NCI-H1436 (cell line): ENCODE measurements at places on chromosomes 6 and 20.

DNA sequence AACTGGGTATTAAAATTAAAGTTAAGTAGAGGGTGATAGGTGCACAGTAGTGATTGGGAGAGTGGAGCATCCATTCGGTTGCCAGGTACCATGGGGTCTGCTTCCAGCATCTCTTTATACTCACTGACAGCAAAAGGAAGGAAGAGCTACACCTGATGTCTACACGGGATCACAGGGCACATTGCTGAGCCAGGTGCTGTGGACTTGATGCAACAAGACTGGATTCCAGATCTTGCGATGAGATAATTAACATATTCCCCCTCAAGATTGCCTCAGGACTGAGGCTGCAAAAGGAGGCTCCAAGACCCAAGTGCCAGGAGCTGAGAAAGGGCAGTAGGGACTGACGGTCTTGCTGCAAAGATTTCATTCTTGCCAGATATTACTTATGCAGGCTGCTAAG, 72.6 kb downstream of the PXDC1 start:
- DNase-seq: no peak

GRCh38 chr6:47103931-47104330, 61.8 kb upstream of the ADGRF1 start:
- no peak for DNase-seq

GRCh38 chr6:20286968-20287565, 74.8 kb upstream of the MBOAT1 start:
- DNase-seq: no peak

- no peak for DNase-seq
These were observed 69.5 kb downstream of the PREX1 start for GRCh38 chr20:48758206-48758820.

DNA sequence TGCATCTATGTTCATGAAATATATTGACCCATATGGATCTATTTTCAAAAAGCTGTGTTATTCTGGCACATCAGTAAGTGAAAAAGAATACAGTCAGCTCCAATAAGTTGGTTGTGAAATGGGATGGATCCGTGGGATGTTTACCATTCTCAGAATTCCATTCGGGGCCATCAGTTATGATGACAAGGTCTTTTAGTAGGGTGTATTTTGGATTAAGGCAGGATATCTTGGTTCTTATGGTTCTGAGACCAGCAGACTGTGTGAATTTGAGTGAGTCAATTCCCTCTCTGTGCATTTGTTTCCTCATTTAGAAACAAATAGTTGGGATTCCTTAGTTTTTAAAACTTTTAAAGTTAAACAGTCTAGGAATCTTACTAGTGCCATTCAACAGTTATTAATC, 287.4 kb downstream of the CD109 start:
- DNase-seq: no peak

GRCh38 chr20:24773168-24773567, 175.9 kb upstream of the CST7 start:
- DNase-seq: no peak
